ENCODE measurements at places on chromosomes 7 and 10.
A peak's percentile ranks its signal among the peaks of the same experiment; 100 is the strongest.

DNA sequence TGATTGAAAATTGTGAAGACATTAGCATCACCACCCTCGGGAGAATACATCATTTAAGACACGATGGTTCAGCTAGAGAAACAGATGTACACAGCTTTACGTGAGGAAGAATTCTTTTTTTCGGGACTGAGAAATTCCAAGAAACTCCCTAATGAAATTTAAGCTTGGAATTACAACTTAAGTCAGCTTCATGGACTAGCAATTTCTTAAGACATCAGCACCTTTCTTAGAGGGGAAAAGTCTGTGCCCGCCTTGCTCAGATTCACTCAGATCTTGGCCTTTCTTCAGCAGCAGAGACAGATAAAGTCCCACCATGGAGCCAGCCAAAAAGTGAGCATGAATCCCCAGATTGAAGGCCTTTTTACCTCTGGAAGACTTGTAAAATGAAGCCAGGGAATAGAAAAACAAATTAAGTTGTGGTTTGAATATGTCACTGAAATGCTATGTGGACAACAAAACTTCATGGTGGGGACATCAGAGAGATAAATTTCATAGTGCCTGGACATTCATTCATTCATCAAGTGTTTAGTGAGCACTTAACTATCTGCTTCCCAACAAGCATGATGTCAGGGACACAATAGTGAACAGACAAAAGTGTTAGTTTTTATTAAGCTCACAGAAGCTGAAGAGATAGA lies 32.1 kb downstream of the PRKG1 start:
- no peak for DNase-seq

GRCh38 chr7:151843181-151843580 lies 33.7 kb downstream of the PRKAG2 start:
- no peak for DNase-seq

DNA sequence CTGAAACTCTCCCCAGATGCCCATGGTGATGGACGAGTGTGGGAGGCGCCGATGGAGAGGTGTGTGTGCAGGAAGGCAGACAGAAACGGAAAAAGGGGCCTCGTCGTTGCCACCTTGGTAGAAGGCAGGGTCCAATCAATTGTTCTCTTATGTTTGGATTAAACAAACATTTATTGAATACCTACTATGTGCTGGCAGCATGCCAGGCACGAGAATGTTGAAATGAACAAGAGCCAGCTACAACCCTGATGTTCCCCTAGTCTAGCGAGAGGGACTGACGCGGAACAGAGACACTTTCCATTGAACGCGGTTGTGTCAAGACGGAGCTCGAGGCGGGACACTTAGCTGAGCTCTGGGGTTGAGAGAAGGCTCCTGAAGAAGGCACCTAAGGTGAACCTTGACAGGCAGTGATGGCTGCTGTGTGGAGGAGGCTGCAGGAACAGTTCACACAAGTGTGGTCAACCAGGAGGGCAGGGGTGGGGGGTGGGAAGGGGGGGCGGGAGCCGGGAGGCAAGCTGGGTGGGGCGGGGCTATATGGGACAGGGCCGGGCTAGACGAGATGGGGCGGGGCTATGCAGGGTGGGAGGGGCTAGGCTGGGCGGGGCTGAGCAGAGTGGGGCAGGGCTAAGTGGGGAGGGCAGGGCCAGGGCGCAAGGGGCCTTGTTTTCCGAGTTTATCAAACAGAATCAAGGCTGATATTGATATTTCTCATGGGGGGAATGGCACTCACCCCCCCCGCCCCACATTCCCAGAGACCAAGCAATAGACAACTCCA lies 181.0 kb downstream of the GATA3 start:
- no peak for DNase-seq

- DNase-seq: no peak
Measured at GRCh38 chr7:3560495-3560894, 259.4 kb downstream of the SDK1 start.

DNA sequence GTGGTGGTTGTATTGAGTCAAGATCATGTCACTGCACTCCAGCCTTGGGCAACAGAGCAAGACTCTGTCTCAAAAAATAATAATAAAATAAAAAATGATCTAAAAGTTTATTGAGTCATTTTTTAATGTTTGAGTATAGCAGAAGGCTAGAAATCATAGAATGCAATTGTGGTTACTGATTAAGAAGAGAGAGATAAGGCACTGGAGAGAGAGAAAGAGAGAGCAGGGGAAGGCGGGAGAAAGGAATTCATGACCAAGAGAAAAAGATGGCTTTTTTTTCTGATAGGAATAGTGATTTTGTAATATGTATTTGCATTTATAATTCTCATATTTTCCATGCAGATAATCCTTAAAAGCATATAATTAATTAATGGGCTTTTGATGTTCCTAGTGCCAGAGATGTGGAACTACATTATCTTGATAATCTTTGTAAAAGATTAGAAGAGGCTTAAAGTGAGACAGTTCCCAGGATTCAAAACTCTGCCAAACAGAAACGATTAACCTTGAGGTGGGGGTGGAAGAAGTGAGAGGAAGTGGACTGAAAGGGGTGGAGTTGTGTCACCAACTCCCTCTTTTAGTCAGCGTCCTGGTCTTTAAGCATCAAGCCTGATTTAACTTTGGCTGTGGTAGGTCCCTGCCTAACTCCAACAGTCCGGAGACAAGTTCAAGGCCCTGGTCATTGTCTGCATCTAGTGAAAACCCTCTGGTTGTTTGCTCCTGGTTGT lies 76.2 kb downstream of the CHN2 start:
- DNase-seq: peak; percentile 33

- DNase-seq: no peak
Measured at GRCh38 chr10:26831936-26832335, 28.8 kb downstream of the ABI1 start.

GRCh38 chr7:100089458-100090196 lies 858 bp downstream of the COPS6 start:
- no peak for DNase-seq

GRCh38 chr7:29463504-29464158 lies 100.0 kb upstream of the PRR15 start:
- no peak for DNase-seq

GRCh38 chr7:26696161-26696560 lies 168.2 kb downstream of the SKAP2 start:
- DNase-seq: no peak
